ENCODE measurements at places on chromosomes 2 and 18. TPM values are rescaled to one million over a fixed set of nuclear protein-coding genes. Genes with fewer than 3 reads are reported as not detected.

The POMC gene
- total RNA-seq = 5.7 TPM

The CNDP1 gene
- not detected for total RNA-seq

The NEURL3 gene
- total RNA-seq = not detected

The EPC2 gene
- total RNA-seq = 32.0 TPM

The IL1RL1 gene
- 32.8 TPM for total RNA-seq

The IFIH1 gene
- total RNA-seq = 19.2 TPM

The MYO1B gene
- total RNA-seq = 79.4 TPM

The QPCT gene
- 6.8 TPM for total RNA-seq

The KIF5C gene
- 4.5 TPM for total RNA-seq

The NEU2 gene
- not detected for total RNA-seq

The SLC1A4 gene
- 24.2 TPM for total RNA-seq

The SLC9A4 gene
- 1.4 TPM for total RNA-seq

The RAPH1 gene
- total RNA-seq = 86.8 TPM

The KLHL41 gene
- 1.2 TPM for total RNA-seq

DNA sequence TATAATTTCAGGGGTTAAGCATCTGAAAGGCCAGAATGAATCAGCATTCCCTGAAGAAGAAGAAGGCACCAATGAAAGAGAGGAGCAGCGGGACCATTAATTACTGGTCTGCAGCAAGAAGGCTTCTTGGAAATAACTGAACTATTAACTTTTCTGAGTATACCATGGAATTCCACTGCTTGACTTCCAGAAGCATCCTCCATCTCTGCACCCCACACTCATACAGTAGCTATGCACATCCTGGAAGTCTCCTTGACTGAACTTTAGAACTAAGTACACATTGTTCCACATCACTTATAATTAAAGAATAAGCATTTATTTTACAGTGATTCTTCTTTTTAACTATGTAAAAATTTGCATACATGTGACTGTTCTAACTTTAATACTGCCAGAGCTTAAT lies 131.5 kb downstream of the PPP1R1C start:
- DNase-seq = no peak

DNA sequence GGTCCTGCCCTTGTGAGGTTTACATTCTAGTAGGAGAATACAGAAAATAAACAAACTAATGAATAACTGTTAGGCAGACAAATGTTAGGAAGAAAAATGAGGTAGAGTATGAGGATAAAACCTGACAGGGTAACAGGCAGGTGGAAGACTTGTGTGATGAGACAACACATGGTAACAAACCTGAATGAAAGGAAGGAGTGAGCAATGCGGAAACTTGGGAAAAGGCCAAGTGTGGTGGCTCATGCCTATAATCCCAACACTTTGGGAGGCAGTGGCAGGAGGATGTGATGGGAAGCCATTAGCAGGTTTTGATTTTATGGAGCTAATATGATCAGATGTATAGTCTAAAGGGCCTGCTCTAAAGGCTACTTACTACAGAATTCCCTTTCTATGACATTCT lies 74.2 kb downstream of the INO80D start:
- DNase-seq = no peak

DNA sequence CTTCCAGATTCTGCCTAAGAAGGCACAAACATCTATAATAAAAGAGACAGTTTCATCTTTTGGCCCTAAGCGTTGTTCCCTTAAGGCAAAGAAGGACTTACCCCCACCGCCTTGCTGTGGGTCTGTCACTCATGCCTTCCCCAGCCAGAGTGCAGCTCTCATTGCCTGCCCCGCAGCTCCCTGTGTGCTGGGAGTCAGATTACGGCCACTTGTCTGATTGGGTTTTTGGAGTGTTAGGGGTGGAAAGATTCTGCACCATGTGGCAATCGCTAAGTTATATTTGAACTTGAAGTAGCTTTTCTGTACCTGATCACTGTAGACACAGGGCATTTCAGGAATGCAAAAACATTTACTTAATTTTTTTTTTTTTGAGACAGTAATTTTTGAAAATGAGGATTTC lies at the start of gene AQP4:
AQP4 (minus strand) TSS at position 151 of the 400 bp plus-strand sequence; CDS start at position 133, 18 bp downstream.
- no peak for DNase-seq

- DNase-seq = no peak
Observed at GRCh38 chr2:61044636-61045035, 21.0 kb upstream of the SANBR start.

DNA sequence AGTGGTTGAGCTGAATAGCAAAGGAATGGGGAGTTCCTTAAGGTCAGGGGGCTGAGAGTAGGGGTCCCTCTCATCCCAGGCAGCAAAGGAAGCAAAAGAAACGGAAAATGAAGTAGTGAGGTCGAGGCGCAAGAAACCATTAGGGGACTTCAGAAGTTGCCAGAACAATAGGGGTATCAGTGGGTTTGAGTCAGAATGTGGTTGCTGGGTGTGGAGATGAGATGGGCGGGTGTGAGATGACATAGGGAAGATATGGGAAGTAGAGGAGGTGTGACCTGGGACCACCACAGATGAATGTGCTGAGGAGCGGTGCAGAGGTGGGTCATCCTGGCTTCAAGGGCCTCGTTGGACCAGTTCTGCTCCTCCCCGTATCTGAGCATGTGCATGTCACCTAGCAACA lies 13.1 kb upstream of the VAPA start:
- DNase-seq = no peak

GRCh38 chr2:59249441-59250306 lies 1008.5 kb upstream of the FANCL start:
- no peak for DNase-seq

GRCh38 chr2:38788306-38788705 lies 10.3 kb downstream of the GEMIN6 start:
- no peak for DNase-seq

GRCh38 chr18:46718501-46719341 lies 38.1 kb downstream of the ST8SIA5 start:
- DNase-seq = no peak

- no peak for DNase-seq
Observed at GRCh38 chr18:30359521-30359920, 683.0 kb downstream of the DSC3 start.

- DNase-seq = no peak
Observed at GRCh38 chr2:240896871-240897692, 1.1 kb upstream of the MAB21L4 start.

GRCh38 chr2:190533175-190533967 lies 1.2 kb downstream of the NEMP2 start:
- no peak for DNase-seq

- DNase-seq = peak; percentile 77
Observed at GRCh38 chr18:22432657-22433137, 15.0 kb upstream of the CTAGE1 start.

GRCh38 chr2:21535826-21536225 lies 412.1 kb downstream of the TDRD15 start:
- no peak for DNase-seq

GRCh38 chr18:75158465-75159237 lies 50.3 kb downstream of the PTGR3 start:
- no peak for DNase-seq

DNA sequence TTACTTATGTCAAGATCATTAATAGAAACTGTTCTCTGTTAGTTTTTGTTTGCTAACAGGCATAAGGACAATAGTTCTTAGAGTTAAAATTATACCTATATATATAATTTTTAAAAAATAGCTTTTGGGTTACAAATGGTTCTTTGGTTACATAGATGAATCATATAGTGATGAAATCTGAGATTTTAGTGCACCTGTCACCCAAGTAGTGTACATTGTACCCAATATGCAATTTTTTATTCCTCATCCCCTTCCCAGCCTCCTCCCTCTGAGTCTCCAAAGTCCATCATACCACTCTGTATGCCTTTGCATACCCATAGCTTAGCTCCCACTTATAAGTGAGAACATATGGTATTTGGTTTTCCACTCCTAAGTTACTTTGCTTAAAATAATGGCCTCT lies 26.4 kb downstream of the SLC4A1AP start:
- DNase-seq = no peak

- DNase-seq = no peak
Observed at GRCh38 chr18:76167410-76167809, 327.6 kb downstream of the ZNF516 start.
